ENCODE measurements at places on chromosomes 16 and 17.

GRCh38 chr16:220021-220420, 9.2 kb downstream of the LUC7L start:
- no peak for DNase-seq

DNA sequence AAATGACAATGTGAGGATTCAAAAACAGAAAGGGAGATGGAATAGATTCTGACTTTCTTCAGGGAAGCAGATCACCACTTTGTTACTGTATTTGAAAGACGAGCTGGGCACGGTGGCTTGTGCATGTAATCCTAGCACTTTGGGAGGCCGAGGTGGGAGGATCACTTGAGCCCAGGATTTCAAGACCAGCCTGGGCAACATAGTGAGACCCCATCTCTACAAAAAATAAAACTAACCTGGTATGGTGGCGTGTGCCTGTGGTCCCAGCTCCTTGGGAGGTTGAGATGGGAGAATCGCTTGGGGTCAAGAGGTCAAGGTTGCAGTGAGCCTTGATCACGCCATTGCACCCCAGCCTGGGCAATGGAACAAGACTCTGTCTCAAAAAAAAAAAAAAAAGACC, 34.0 kb downstream of the PIGL start:
- DNase-seq = no peak

- no peak for DNase-seq
Measured at GRCh38 chr16:4055748-4056147, 60.5 kb downstream of the ADCY9 start.

- no peak for DNase-seq
Measured at GRCh38 chr16:55301385-55302008, 22.5 kb upstream of the IRX6 start.

DNA sequence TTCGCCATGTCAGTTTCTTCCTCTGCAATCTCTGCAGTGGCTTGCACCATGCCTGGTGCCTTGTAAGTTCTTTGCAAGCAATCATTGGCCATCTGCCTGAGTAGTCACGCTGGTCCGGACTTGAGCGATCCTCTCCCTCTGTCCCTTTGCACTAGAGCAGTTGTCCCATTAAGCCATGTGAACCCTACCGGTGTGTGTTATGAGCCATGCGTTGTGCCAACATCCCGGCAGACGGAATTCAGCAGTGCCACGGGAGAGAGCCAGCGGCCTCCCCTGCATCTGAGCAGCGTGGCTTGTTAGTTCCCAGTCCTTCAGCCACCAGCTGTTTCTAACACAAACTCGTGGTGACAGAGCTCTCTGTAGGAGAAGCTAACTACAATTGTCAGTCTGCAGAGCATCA, 275.1 kb upstream of the HSBP1 start:
- no peak for DNase-seq

- DNase-seq = no peak
Measured at GRCh38 chr17:5164436-5164835, 27.2 kb downstream of the ZNF594 start.

- DNase-seq = no peak
Measured at GRCh38 chr17:76121932-76122430, 18.4 kb upstream of the EXOC7 start.

GRCh38 chr16:1326391-1326790, 7.1 kb upstream of the BAIAP3 start:
- no peak for DNase-seq

GRCh38 chr16:57683636-57684545, 10.7 kb upstream of the DRC7 start:
- no peak for DNase-seq
